Small intestine (tissue), 16 donors: ENCODE measurements at places on chromosomes 1 and 21. TPM values are rescaled to one million over a fixed set of nuclear protein-coding genes. Genes with fewer than 3 reads are reported as not detected.

The ICOSLG gene
- 2.5 TPM for polyA plus RNA-seq

GRCh38 chr1:221923929-221924598, 182.2 kb upstream of the DUSP10 start:
- DNase-seq: no peak
- no peaks in the 10 kb centered on the region for H3K4me1 ChIP-seq
- no peaks in the 10 kb centered on the region for H3K36me3 ChIP-seq

DNA sequence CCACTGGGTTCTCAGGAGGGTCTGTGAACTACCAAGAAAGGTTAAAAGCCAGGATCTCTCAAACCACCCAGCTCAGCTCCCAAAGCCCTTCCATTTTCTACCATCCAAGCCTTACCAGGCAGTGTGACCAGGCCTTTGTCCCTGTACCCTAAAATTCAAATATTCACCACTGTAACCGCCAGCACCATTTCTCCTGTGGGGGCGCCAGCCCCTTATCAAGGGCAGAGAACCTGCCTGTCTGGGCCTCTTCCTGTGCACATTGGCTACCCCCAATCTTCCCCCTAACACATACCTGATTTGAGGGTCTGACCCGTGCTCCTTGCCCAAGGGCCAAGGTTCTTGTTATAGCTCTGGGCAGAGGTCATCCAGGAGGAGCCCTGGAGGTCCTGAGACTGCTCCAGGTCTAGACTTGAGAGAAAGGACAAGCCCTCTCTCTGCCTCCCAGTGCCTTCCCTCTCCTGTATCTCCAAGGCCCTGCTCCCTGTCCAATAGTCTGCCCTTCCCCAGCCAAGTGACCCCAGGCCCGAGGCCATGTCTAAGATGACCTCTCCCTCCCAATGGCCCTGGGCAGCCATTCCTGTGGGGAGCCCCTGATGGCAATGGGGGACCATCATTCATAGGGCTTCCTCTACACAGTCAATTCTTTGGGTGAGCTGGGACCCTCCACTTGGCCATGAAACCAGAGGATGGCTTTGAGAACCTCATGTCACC, 78.5 kb downstream of the FHAD1 start:
- peak; percentile 38 for DNase-seq
- no peak overlapping the region for H3K27ac ChIP-seq
- H3K36me3 ChIP-seq: no peaks in the 10 kb centered on the region
- H3K4me1 ChIP-seq: peaks cover 34% of the 10 kb centered on the region

The CD1E gene
- polyA plus RNA-seq: 0.13 TPM

The UBE2U gene
- polyA plus RNA-seq: not detected
